Fibroblast of the aortic adventitia (primary cell): ENCODE measurements at places on chromosomes 2 and 18.
A peak's percentile ranks its signal among the peaks of the same experiment; 100 is the strongest.

DNA sequence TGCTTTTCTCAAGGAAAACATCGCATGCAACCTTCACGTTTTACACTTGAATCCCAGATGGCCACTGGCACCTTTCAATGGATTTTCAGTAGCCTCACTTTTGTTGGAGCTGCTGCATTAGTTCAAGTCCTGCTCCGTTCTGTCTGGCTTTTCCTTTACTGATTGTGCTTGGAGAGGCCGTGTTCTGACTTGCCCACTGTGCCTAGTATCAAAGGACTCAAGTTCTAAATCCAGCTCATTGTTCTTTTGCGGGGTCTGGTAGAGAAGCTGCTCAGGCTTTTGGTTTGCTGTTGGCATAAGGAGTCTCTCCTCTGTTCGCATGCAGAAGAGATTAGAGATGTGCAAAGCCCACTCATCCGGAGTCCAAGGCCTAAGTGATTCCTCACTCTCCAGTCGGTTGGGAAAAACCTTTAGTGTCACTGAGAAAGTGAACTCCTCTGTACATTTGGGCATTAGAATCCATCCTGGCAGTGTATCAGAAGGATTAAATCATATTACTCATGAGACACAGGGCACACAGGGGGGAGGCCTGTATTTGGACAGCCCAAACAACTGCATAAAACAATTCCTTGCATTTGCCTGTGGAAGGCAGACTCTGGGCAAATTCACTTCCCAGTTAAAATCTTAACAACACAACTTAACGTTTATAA, 69.7 kb downstream of the NCK2 start:
- DNase-seq: peak; percentile 30

GRCh38 chr2:119260646-119261492, 37.2 kb downstream of the STEAP3 start:
- DNase-seq: peak; percentile 16

DNA sequence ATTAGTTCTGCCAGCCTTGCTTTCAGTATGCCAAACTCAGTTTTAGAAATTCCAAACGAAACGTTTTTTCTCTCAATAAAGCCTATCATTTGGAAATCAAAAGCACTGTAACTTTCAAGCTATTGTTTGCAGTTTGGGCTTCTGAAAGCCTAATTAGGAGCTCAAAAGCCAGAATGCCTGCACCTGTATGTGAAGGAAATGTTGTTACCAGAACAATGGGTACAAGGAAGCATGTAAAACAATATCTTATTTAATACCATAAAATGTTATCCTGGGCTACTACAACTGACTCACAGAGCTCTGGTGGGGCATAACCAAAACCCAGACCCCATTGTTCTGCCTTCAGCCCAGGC, 12.6 kb upstream of the GULP1 start:
- no peak for DNase-seq

DNA sequence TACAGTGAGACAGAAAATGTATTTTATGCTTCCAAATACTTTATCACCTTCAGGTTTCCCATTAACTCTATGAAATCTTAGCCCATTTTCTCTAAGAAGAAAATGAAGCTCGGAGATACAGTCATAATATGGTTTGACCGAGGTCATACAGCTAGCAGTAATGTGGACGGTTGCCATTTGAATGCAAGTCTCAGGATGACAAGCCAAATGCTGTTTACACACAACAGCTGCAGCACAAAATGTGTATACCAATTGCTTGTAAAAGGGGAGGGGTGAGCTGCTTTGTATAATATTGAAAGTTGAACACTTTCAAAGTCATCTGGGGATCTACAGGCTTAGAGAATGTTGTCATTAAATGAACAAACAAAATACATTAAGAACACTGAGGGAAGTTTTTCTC, 93.8 kb upstream of the FSIP2 start:
- DNase-seq: no peak

DNA sequence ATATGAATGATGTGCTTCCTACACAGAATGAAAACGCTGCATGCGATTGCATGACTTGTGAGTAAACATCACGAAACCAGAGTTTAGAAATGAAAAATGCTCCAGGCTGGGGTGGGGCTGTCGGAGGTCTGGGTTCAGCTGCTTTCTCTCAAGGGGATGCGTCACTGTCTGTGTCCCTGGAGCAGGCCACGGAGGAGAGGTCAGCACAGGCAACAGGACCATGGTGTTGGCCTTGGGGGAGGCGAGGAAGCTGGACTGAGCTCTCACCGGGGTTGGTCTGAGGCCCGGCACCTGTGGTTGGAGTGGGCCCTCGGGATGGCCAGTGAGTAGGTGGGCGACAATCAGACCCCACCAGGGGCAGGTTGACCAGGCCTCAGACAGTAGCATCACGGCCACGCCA, 89.0 kb upstream of the TMEM18 start:
- no peak for DNase-seq
